A172 (cell line): ENCODE measurements at places on chromosomes 6 and 20. TPM values are rescaled to one million over a fixed set of nuclear protein-coding genes. Genes with fewer than 3 reads are reported as not detected.

DNA sequence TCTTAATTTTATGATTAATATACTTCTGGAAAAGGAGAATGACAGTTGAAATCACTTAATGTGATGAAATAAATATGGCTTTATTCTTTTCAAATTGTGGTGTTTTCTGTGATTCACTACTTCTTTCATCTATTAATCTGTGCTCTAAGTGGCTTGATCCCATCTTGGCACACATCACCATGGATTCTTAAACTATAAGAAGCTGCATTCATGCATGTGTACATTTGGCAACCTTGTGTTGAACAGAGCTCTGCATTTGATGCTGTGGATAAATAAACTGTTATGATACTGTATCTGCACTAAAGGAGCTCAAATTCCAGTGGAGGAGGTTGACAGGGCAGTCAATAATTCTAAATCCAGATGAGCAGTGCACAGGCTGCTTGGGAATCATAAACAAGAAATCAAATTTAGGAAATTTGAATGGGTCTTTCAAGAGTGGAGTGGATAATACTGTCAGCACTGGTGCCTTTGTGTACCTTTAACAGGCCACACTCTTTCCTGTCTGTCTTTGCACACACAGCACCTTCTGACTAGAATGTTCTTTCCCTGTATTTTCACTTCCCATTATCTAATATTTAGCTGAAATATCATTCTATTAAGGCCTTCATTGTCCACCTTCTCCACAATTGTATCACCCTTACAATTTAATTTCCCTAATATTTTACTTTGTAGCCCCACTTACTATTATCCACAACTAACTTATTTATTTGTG lies 252.9 kb downstream of the GRM1 start:
- no peak for DNase-seq

DNA sequence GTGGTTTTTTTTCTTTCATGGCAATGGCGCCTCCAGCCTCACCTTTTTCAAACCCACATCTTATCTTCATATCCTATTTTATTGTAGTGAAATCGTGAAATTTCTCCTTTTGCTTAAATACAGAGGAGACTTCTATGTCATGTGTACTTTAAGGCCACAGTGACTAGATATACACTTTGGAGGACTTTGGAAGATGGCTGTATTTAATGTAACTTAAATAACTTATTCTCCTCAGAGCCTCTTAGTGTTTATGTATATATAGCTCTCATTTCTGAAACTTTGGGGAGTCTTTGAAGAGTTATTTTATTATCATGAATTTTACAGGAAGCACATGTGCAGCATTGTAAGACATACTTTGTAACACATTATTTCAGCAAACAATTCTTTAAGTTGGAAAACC lies 968 bp downstream of the LAMA2 start:
- DNase-seq, result no peak

The SLC24A3 gene
- total RNA-seq, result not detected in 2 replicates

DNA sequence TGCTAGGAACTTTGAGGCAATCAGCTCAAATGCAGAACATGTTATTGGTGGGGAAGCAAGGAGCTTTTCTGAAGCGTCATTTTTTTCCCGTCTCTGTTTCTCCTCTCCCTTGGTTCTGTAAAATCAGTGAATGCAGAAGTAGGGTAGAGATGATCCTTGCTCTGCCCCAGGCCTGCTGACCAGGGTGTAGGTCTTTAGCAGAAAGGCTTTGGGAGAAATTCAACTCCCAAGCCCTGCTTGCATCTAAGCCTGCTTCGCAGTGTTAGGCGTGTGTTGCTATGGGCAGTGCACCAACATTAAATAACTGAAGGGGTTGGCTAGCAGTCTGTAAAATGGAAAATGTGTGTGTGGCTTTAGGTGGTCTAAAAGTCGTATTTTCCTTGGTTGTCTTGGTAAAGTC lies 45.9 kb downstream of the SASH1 start:
- no peak for DNase-seq

DNA sequence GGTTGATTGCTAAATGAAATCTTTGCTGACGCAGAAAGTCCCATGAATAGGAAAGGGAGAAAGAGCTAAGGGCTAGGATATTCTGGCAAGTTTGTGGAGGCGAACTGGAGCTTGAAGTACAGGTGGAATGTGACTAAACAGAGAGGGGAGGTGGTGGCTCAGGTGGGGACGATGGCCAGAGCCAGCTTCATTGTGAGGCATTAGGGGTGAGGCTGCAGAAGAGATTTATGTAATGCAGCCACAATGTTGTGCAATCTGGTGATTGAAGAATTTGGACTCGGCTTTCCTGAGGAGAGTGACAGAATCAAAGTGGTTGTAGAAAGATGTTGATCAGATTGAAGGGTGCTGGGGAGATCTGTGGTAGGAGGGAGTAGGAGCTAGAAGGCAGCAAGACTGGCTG lies 42.9 kb upstream of the SPACA1 start:
- no peak for DNase-seq

- peak; percentile 49 for DNase-seq
Observed at GRCh38 chr6:129635396-129636130, 74.4 kb downstream of the ARHGAP18 start.

DNA sequence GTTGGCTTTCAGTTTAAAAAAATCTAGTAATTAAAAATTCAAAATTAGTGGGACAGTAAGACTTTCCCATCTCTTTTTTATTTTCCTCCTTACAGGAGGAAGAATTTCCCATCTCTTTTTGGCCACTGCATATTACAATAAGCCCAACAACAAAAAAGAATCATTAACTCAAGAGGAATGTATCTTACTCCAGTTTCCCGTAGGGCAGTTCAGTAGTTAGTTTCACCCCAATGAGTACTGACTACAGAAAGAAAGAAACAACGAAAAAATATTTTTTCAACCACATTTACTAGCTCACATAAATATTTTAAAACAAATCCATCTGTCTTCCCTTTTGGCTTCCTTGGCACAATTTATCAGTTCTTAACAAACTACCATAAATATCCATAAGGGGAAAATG lies 14.9 kb upstream of the BLOC1S5 start:
- DNase-seq, result no peak

DNA sequence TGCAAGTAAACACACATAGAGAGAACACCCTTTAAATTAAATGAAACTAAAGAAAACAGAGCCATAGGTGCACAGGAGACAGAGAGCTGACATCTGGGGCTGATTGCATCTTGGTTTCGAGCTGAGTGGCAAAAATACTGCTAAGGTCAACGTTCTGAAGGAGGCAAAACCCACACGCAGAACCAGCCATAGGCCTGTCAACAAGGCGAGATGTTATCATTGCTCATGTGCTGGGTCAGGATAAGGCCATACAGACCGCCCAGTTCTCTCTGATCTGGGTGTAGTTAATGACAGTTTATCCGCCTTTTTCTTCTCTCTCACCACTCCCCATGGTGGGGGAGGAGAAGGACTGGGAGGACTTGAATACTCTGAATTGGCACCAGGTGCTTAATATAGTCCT lies 4.5 kb upstream of the FAM110A start:
- DNase-seq, result no peak

- DNase-seq, result no peak
Observed at GRCh38 chr6:141726248-141726647, 406.5 kb upstream of the GJE1 start.

- no peak for DNase-seq
Observed at GRCh38 chr6:107218142-107218541, 102.8 kb upstream of the BEND3 start.

DNA sequence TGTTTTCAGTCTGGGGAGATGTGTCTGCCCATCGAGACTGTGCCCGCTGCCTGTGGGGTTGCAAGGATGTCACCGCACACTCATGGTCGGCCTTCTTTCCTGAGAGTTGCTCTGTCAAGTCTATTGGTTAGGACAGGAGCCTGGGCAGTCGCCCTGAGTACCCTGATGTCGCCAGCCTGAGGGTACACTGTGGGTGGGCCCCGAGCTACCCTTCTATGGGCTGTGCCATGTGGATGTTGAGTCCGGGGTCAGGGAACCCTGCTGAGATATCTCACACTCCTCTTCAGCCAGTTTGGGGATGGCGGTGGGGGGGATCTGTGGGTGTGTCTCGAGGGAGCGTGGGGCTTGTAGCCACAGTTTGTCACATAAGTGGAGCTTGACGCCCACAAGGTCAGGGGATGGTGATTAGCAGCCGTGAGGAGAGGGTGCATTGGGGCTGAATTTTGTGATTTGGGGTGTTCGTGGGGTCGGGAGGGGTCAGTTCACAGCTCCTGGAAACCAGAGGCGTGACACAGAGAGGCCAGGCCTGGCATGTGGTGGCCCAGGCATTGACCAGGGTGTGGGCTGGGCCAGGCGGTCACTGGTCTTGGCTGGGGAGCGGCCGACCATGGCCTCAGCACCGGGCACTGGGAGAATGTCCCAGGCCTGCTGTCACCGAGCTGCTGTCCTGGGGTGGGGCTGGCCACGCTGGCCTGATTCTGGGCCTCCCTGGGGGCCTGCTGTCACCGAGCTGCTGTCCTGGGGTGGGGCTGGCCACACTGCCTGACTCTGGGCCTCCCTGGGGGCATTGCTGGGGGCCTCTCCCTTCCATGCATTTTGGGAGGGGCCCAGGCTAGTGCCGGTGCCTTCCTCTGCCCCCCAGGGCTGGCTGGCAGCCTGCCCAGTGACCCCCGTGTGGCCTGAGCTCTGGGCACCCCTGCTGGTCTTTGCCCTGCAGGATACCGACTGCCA lies 1.6 kb upstream of the NPBWR2 start:
- no peak for DNase-seq

- no peak for DNase-seq
Observed at GRCh38 chr6:18392346-18392877, 5.3 kb downstream of the RNF144B start.

The EYA2 gene
- 0.47 TPM in 1 of 2 replicates, not detected in the other for total RNA-seq

DNA sequence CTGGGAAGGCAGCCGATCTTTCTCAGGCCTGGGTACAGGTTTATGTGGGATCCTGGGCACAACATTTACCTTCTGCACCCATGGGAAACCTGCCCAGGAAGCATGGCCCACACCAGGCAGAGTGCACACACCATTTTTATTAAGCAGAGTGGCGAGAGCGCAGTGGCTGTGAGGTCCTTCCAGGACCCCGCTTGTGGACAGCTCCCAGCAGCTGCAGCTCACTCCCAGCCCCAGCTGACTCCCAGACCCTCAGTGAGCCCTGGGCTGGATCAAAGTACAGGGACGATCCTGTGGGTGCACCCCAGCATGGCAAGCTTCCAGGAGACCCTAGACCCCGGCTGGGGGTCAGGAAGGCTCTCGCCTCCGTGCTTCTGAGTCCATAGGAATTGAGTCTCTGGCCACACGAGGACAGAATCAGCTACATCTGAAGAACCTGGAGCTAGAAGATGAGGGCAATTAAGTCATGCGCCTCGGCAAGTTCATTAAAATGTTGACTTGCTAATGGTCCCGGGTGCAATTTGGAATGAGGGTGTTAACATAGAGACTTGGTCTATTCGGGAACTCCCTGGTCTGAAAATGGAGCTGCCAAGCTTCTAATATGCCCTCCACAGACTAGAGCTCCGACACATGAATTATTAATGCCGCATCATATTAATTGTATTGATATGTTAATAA lies 65.4 kb upstream of the SLCO4A1 start:
- DNase-seq, result no peak

GRCh38 chr6:12296255-12296573 lies 6.1 kb downstream of the EDN1 start:
- DNase-seq, result peak; percentile 75

GRCh38 chr6:32609391-32609730 lies 19.7 kb upstream of the HLA-DRB1 start:
- DNase-seq, result no peak

The LY6G6F gene
- total RNA-seq, result not detected in 2 replicates

DNA sequence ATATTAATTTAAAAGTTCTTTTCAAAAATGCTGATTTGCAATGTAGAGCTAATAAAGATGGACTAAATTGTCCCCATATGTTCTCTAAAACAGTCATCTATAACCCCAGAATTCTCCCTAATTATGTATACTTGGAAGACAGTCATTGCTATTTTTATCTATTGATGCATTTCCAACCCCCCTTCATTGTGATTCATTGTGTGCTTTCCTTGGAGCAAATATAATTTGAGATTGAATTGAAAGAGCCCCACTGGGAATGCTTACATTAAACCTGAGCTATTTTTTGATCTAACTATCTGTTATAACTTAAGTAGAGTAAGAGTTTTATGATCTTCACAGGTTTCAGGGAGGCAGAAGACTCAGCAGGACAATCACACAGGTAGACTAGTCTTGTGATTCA lies 73.7 kb upstream of the PTCHD4 start:
- DNase-seq, result no peak

- DNase-seq, result no peak
Observed at GRCh38 chr20:35181731-35182130, 9.9 kb downstream of the PROCR start.

The ZKSCAN3 gene
- total RNA-seq, result 3.7 and 5.0 TPM in 2 replicates

DNA sequence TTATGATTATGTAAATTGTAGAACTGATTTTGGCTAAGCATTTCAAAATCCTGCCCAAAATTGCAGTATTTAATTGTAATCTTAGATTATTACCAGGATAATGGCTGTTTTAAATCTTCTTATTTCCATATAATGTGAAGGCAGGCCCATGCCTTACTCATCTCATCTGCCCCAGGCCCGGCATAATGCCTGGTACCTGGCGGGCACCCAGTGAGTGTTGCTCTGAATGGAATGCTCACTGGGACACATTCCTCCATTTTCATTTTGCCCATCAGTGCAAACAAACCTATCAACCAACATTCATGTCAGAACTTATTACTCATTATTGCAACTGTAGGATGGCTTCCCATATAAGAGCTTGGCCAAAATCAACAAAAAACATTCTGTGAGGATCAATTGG lies 22.8 kb downstream of the SAMD5 start:
- DNase-seq, result no peak

The BTNL2 gene
- total RNA-seq, result not detected in 2 replicates

The SIRPD gene
- total RNA-seq, result not detected in 2 replicates

DNA sequence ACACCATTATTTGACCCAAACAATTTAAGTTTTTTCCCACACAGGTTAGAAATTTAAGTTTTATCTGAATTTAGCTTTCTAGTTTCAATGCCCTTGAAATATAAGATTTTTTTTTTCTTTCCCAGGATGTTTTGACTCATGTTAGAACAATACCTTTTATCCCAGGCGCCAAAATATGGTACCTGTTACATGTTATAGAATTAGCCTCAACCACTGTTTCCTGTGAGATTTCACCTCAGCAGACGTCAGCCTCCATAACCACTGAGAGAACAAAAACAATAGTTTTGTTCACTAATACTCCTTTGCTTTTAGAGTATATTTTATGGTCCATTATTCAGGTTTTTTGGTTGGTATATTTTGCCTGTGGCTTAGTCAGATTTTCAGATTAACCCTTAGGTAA lies 302.9 kb downstream of the CDKAL1 start:
- no peak for DNase-seq
